ENCODE measurements at places on chromosomes 7 and 10.

DNA sequence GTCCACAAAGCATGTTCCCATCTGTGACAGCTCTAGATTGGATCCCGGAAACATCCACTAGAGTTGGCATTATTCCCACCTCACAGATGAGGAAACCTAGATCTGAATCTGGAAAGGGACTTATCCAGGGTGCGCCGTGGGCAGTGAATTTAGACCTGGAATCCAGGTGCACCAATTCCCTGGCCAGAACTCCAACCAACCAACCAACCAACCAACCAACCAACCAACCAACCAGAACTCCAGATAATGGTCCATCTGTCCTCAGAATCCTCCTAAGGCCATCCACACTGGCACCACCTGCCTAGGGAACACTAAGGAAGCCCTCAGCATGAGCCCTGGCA lies 42.0 kb upstream of the ZMIZ1 start:
- no peak for DNase-seq

GRCh38 chr7:129779602-129780256 lies 168.2 kb downstream of the NRF1 start:
- peak; percentile 63 for DNase-seq

- DNase-seq = peak; percentile 66
Observed at GRCh38 chr10:62373995-62374861, at the start of gene ZNF365. Gene ZNF365, plus strand, starts transcription at chr10:62374369. Its CDS starts 1,825 bp downstream, at chr10:62376194.

GRCh38 chr7:128890306-128891109 lies 20.0 kb downstream of the KCP start:
- DNase-seq = no peak

DNA sequence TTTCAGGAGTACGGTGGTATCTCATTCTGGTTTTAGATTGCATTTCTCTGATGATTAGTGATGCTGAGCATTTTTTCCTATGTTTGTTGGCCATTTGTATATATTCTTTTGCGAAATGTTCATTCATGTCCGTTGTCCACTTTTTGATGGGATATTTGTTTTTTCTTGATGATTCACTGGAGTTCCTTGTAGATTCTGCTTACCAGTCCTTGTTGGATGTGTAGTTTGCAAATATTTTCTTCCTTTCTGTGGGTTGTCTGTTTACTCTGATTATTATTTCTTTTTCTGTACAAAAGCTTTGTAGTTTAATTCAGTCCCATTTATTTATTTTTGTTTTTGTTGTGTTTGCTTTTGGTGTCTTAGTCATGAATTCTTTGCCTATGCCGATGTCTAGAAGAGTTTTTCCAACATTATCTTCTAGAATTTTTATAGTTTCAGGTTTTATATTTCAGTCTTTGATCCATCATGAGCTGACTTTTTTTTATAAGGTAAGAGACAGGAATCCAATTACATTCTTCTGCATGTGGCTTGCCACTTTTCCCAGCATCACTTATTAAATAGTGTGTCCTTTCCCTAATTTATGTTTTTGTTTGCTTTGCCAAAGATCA lies 320.5 kb downstream of the MAGI2 start:
- DNase-seq = no peak

DNA sequence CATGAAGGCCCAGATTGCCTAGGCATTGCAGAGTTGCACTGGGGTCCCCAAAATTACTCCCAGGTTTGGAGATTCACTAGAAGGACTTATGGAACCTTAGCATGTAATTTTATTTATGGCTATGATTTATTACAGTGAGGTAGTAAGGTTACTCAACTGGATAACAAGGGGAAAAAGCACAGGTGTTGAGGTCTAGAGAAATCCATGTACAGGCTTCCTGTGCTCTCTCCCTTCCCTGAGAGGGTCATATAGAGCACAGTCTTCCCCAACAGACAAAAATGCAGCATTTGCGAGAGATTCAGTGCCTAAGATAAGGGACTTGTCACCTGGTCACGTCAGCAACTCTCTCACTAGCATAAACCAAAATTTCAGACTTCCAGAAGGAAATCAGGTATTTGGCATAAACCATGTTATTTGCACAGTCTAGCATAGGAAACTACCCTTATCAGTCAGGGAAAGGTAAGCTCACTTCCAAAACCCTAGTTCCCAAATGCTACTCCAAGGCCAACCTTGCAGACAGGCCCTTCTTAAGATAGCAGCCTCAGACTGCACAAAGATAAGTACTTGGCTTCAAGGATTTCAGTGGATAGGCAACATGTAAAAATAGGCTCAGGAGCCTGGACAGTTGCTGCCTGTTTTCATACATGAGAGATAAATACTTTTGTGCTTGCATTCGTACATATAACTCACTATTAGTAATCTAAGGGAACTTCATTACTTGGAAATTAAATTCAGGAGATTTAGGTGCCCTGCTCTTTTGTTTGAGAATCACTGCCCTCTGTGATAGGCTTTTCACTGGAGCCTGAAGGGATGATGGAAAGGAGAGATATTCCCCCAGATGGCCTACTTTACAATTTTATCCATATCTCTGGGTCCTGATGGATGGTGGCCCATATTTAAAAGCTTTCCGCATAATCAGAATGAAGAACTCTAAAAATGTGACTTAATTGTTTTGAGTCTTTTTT lies 378.4 kb upstream of the LRGUK start:
- no peak for DNase-seq

DNA sequence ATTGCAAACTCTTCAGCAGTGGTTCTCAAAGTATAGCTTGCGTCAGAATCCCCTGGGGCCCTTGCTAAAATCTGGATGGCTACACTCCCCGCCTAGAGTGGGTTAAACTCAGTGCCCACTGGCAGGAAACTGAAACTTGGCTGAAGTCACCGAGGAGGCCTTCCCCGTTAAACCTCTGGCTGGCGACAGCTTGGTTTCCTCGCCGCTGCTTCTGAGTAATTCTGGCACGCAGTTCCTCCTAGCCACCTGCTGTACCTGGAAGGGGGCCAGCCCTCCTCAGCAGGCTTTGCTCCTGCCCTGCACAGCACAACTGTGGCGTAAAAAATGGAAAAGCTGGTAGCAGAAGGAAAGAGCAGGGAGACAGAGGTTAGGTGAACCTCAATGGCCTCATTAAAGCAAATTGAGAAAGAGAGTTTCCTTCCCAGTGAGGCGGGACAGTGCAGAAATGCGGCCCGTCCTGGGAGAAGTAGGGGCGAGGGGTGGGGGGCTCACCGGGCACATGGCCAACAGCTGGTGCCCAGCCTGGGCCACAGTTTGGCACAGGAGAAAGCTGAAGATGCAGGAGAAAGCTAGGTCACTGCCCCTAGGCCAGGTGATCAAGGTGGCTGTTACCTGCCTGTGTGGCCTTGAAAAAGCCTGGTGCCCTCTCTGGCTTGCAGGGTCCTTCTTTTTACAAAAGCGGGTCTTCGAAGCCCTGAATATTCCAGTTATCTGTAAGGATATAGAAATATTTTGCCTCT lies 46.6 kb downstream of the ALOX5 start:
- DNase-seq = peak; percentile 32

DNA sequence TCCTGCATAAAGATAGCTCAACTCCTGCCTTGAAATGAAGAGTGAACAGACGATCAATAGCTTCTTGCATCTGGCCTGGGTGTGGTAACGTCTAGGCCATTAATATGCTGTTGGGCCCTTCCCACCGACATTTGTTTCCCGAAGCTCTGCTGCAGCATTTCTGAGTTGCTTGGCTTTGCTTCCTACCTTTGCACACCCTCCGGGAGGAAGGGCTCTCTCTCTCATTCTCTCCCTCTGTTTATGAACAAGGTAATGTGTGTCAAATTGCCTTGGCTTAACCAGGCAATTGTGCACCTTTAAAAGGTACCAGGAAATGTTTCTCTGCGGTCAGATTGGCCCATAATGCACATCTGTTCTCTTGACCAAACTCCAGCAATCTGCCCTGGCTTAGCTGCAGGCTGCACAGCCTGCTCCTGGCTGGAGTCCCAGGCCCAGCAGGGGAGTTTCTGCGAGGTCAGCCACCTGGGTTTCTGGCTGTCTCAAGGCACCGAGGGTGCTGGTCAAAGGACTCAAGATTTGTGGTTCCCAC lies 223.7 kb downstream of the SNX10 start:
- DNase-seq = no peak

- no peak for DNase-seq
Observed at GRCh38 chr10:13337827-13338196, 10.3 kb downstream of the SEPHS1 start.

DNA sequence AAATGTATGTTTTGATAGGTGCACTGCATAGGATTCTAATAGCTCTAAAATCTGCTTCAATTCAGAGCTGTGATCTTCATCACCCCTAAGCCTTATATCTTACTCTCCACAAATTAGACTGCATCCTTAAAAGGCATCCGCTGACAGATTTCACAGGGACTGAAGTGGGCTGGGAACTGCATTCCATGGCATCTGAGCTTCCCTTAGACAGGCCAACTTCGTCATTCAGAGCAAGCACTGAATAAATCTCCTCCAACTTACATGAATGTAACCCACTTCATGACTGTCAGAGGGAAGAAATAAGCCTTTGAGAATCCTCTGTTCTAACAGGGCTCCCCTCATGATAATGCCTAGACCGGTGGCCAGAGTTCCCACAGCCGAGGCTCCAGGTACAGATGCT lies 71.3 kb downstream of the SFMBT2 start:
- DNase-seq = no peak

DNA sequence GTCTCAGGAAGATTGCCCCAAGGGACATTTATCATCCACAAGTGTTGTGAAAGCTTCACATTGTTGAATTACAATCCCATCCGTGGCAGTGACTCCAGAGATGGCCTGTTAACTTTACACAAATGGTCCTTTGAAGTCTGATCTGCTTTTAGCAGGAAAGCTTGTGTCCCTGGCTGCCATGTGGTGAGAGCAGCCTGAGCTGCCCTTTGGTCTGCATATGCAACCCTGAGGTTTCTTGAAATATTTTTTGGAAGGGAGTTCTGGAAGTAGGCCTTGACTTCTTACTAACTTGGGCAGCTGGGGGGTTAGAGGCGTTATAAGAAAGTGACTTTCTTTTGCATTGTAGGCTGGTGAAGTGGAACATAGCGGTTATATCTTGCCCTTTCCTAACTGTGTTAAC lies 41.3 kb upstream of the FAM180A start:
- peak; percentile 37 for DNase-seq

GRCh38 chr7:148702876-148703670 lies 4.4 kb downstream of the CUL1 start:
- no peak for DNase-seq

GRCh38 chr7:69597278-69598076 lies 798 bp upstream of the AUTS2 start:
- DNase-seq = peak; percentile 48

- no peak for DNase-seq
Observed at GRCh38 chr10:119409906-119410305, 132.6 kb downstream of the RGS10 start.

- DNase-seq = no peak
Observed at GRCh38 chr10:13959443-13960359, 371.0 kb downstream of the FRMD4A start.

DNA sequence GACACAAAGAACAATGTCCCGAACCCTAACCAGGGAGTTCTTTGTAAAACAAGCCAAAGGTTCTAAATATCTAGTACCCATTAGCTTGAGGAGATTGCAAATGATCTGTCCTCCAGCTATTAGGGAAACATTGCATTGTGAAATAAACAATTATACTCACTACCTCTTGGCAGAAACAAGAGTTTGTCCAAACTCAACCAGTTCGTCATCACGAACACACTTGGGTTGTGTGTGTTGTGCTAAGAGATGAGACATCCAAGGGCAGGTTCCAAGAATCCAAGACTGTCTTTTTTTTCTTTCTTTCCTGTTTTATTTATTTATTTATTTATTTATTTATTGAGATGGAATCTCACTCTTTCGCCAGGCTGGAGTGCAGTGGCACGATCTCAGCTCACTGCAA lies 793.1 kb upstream of the AUTS2 start:
- peak; percentile 50 for DNase-seq

DNA sequence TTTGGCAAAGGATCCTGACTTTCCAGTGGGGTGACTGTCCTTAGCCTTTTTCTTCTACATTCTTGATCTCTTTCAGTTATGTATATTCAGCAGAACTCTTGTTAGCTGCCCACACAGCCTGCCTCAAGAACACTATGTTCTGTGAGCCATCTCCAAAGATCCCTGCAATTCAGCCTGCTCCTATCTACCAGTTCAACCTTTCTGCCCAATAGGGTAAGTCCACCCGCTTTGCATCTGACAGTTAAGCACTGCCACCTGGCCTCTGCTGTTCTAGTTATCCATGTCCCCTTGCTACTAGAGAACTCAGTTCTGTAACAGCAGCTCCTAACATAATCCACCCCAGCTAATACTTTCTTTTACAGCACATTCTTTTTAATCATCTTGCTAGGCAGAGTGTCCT lies 13.5 kb downstream of the OR9A2 start:
- no peak for DNase-seq

GRCh38 chr10:89535171-89536012 lies at the start of gene SLC16A12:
Gene SLC16A12, minus strand, starts transcription at chr10:89535594. Its CDS starts 73,016 bp downstream, at chr10:89462578.
- DNase-seq = peak; percentile 26

DNA sequence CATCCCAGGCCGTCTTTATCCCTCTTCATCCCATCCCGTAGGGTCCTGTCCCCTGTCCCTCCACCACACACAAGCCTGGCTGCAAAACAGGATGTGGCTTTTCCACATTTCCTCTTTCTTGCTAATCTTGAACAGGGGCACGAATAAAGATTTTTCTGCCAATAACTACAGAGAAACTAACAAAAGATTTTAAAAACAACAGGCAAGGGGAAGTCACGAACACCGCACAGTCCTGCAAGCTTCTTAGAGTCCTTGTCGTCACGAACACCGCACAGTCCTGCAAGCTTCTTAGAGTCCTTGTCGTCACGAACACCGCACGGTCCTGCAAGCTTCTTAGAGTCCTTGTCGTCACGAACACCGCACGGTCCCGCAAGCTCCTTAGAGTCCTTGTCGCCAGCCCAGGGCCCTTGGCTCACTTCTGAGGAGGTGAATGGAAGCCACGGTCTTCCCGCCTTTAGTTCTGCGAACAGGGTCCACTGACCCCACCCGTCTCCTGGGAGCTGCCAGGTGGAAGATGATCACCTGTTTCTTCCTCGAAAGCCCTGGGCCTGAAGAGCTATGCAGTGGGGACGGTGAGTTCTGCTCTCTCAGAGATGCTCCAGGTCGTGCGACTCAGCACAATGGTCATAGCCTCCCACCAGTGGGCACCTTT lies 10.3 kb upstream of the INSIG1 start:
- no peak for DNase-seq

DNA sequence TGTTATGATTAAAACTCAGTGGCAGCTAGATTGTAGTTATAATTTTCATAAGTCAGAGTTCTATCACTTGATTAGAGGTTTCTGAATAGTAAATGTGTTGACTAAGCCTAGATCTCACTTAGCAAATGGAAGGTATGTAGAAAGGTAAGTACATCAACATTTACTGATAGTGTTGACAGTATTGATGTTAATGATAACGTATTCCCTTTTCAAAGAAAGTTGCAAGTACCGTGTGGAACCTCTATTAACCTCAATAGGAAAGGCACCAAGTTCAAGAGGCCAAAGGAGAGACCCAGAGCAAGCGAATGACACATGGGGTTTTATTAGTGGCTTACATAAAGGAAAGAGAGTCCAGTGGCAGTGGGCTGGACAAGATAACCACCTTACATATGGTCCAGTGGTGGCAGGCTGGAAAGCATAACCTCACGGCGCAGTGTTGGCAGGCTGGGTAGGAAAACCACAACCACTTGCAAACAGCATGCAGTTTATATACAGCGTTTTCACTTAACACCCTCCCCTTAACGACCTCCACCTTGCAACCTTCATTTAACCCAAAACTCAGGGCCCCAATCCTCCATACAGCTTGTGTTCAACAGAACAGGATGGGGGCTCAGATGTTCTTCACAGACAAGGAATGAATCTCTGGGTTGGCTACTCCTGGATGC lies 611.0 kb downstream of the PARD3 start:
- DNase-seq = no peak

Data from AG20443 (cell line).